ENCODE measurements at places on chromosomes 12 and 14. TPM values are rescaled to one million over a fixed set of nuclear protein-coding genes. Genes with fewer than 3 reads are reported as not detected.

DNA sequence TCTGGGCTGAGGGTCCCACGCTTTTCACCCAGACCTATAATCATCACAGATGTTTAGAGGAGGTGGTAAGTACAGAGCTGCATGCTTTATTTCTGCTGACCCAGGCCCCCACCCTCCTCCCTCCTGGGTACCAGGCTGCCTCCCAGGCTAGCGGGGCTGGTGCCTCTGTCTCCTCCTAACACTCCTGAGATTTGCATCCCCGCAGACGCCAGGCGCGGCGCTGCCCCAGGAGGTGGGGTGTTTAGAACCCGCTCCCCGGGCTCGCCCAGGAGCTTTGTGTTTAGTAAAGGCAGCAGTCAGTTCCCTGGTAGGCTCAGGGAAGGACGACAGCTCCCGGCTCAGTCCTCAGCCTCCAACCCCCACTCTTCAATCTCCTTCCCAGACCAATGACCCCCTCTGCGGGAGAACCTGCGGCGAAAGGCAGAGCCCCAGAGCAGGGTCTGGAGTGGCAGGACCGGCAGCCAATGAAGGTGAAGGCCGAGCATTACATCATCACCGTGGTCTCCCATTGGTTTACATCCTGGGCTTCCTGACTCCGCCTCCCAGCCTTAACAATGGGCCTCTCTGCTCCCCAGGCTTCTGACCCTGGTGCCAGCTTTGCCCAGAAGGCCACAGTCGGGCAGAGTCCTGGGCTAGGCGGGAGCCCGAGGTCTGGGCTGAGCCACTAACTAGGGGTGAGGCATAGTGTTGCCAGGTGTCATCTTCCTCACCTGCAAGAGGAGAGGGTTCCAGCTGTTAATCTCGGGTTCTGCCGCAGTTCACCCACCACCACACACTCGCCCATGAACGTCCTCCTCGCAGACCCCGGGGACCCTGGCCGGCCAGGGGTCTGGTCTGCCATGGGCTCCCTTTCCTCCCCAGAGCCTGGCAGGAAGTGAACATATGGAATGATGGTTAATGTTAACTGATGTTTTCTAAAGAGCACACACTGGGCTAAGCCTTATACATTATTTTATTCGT, 57.5 kb downstream of the CALM1 start:
- H3K36me3 ChIP-seq: no peaks in the 10 kb centered on the region
- no peak overlapping the region for H3K4me3 ChIP-seq
- no peaks in the 10 kb centered on the region for H3K4me1 ChIP-seq
- DNase-seq: peak; percentile 34
- H3K27me3 ChIP-seq: no peaks in the 10 kb centered on the region

GRCh38 chr14:61547186-61548069, 147.9 kb upstream of the HIF1A start:
- H3K27ac ChIP-seq: no peak overlapping the region
- no peaks in the 10 kb centered on the region for H3K27me3 ChIP-seq
- DNase-seq: no peak

DNA sequence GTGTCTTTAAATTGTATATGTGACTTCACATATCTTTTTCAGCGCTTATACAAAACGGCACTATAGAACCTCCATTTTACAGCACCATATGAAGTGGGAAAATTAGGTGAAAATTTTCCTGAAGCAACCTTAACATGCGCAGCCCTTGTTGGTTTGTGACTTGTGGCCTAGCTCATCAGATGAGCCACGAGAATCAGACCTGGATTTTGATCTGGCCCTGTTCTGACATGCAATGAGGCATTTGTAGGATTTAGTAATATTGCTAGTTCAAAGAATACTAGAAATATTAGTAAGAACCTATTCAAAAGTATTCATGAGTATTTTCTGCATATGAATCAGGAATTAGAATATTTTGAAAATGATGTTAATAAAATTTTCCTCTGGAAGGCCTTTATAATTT, 2.9 kb downstream of the CDKN1B start:
- peak overlapping the region; percentile 70 for H3K4me3 ChIP-seq
- H3K27ac ChIP-seq: peak overlapping the region; percentile 99
- no peaks in the 10 kb centered on the region for H3K27me3 ChIP-seq
- no peaks in the 10 kb centered on the region for H3K36me3 ChIP-seq
- H3K4me1 ChIP-seq: peaks cover 10% of the 10 kb centered on the region

GRCh38 chr14:40229676-40230075, 797.4 kb upstream of the FBXO33 start:
- H3K4me3 ChIP-seq: no peak overlapping the region
- no peaks in the 10 kb centered on the region for H3K36me3 ChIP-seq
- H3K4me1 ChIP-seq: no peaks in the 10 kb centered on the region
- no peak for DNase-seq
- no peak overlapping the region for H3K27ac ChIP-seq
- H3K27me3 ChIP-seq: no peaks in the 10 kb centered on the region

- H3K4me1 ChIP-seq: no peaks in the 10 kb centered on the region
- no peaks in the 10 kb centered on the region for H3K36me3 ChIP-seq
- no peak overlapping the region for H3K27ac ChIP-seq
- no peak overlapping the region for H3K4me3 ChIP-seq
Observed at GRCh38 chr12:118312578-118312977, 60.1 kb downstream of the TAOK3 start.

DNA sequence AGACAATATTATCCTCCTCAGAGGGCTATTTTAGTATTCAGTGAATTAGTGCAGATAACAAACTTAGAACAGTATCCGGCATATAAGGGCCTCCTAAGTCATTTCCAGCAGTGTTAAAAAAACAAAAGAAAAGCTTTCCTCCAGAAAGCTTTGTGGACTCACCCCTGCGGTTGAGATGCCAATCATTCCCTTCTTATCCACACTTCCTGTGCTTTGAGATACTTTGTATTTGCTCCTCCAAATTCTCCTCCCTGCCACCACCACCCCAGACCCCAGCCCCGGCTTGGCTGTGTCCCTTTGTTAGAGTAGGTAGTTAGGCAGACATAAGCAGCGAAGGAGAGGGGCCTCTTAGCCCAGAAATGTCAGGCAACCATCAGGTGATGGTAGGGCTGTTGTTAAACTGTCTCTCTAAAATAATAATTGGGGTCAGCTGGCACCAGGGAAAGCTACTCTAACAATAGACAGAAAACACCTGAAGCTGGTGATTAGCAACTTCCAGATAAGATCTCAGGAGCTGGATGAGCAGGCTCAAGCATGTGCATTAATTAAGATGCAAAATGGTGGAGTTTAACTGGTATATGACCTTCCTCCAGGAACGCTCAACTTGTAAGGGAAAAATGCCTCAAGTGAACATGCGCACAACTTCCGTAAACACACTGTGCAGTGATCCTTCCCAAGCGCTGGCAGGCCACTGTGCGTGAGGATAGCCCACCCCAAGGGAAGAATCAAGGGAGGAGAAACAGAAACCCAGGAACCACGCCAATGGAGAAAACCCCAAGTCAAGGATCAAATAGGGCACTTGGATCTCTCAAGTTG, 152.1 kb upstream of the EEA1 start:
- no peak overlapping the region for H3K27ac ChIP-seq
- H3K4me1 ChIP-seq: no peaks in the 10 kb centered on the region
- no peaks in the 10 kb centered on the region for H3K27me3 ChIP-seq
- no peak overlapping the region for H3K4me3 ChIP-seq
- DNase-seq: no peak

GRCh38 chr12:47553266-47553665, 152.6 kb downstream of the RPAP3 start:
- H3K27ac ChIP-seq: no peak overlapping the region
- no peak overlapping the region for H3K4me3 ChIP-seq
- no peaks in the 10 kb centered on the region for H3K27me3 ChIP-seq
- no peak for DNase-seq
- no peaks in the 10 kb centered on the region for H3K36me3 ChIP-seq

GRCh38 chr14:81521356-81521755, 12.3 kb downstream of the SEL1L start:
- no peaks in the 10 kb centered on the region for H3K27me3 ChIP-seq
- peaks cover 23% of the 10 kb centered on the region for H3K4me1 ChIP-seq
- no peaks in the 10 kb centered on the region for H3K36me3 ChIP-seq

- H3K27me3 ChIP-seq: no peaks in the 10 kb centered on the region
- no peak overlapping the region for H3K4me3 ChIP-seq
- H3K36me3 ChIP-seq: no peaks in the 10 kb centered on the region
- no peak for DNase-seq
- H3K27ac ChIP-seq: no peak overlapping the region
Observed at GRCh38 chr12:61220337-61220736, 1039.9 kb upstream of the USP15 start.

GRCh38 chr14:20612403-20612802, 21.2 kb upstream of the RNASE12 start:
- no peak for DNase-seq
- no peaks in the 10 kb centered on the region for H3K36me3 ChIP-seq
- no peaks in the 10 kb centered on the region for H3K27me3 ChIP-seq
- H3K4me1 ChIP-seq: no peaks in the 10 kb centered on the region

GRCh38 chr14:32826404-32827082, 112.1 kb upstream of the NPAS3 start:
- no peak for DNase-seq
- H3K27me3 ChIP-seq: no peaks in the 10 kb centered on the region
- H3K27ac ChIP-seq: no peak overlapping the region
- H3K36me3 ChIP-seq: no peaks in the 10 kb centered on the region
- H3K4me1 ChIP-seq: peaks cover 2% of the 10 kb centered on the region

DNA sequence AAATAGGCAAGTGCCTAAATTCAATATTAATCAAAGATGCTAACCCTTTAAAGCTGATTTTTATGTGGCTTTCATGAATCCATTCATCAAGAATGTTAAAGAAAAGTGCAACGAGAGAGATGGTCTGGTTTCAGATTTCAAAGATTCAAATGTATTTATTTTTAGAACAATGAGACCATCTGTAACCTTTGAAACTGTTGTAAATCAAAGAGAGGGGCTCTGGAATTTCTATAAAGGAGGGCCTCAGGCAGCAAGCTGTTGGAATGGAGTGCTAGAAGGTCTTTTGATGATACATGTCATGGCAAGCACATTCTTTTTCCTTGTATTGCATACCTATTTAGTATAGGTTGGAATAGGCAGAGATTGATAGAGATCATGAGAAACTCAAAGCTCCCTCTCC, 433.0 kb downstream of the LRIG3 start:
- no peak overlapping the region for H3K27ac ChIP-seq
- no peak overlapping the region for H3K4me3 ChIP-seq
- DNase-seq: no peak
- H3K4me1 ChIP-seq: no peaks in the 10 kb centered on the region

- H3K4me3 ChIP-seq: no peak overlapping the region
- no peak for DNase-seq
- H3K27me3 ChIP-seq: no peaks in the 10 kb centered on the region
- H3K4me1 ChIP-seq: peaks cover 9% of the 10 kb centered on the region
- H3K36me3 ChIP-seq: no peaks in the 10 kb centered on the region
Observed at GRCh38 chr12:52147964-52148463, 43.8 kb downstream of the KRT80 start.

- H3K4me3 ChIP-seq: peak overlapping the region; percentile 32
- no peak for DNase-seq
- H3K27me3 ChIP-seq: no peaks in the 10 kb centered on the region
- H3K27ac ChIP-seq: no peak overlapping the region
- H3K36me3 ChIP-seq: no peaks in the 10 kb centered on the region
Observed at GRCh38 chr12:93168751-93169150, 209.0 kb upstream of the NUDT4 start.

DNA sequence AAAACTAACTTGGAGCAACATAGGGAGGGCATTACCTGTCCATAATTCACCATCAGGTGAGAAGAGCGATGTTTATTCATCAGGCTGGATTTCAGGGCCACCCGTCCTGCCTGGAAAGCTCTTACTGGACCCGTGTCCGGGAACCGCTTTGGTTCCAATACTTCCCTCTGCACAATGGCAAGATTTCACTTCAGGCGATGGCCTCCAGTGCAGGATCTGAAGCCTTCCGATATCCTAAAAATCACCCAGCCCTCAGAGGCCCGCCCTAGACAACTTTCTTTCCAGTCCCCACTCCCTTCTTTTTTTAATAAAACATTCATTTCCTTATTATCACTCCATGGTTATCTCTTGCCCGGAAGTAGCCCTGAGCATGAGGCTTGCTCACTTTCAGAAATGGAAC, 92.5 kb downstream of the BCL11B start:
- no peak overlapping the region for H3K27ac ChIP-seq
- H3K4me3 ChIP-seq: no peak overlapping the region
- no peaks in the 10 kb centered on the region for H3K4me1 ChIP-seq

DNA sequence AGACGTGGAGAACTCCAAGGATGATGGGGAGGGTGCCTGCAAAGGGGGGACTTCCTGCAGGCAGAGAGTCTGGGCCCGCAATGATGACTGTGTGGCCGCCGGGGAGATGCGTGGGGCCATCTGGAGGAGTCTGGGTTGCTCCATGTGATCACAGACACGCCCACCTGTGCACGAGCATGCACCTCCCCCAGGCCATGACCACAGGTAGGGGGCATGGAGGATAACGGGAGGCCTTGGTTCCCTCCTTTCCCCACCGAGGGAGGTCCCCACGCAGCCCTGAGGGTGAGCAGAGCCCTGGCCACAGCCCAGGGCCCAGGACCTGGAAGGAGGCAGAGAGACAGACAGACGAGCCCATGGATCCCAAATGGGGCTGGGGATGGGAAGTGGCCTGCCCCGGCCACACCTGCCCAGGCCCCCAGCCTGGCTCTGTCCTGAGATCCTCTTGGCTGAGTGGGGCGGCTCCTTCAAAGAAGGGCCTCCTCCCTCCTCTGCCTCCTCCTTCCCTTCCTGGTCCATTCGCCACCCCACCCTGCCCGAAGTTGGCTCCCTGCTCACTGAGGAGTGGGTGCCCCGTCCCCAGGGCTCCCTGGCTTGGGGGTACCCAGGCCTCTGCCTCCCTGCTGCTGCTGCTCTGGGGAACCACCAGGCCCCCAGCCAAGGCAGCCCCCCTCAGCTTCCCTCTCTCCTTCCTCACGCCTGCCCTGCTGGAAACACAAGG, 138.2 kb downstream of the CALM1 start:
- H3K4me3 ChIP-seq: no peak overlapping the region
- no peak overlapping the region for H3K27ac ChIP-seq
- DNase-seq: no peak
- peaks cover 8% of the 10 kb centered on the region for H3K4me1 ChIP-seq
- no peaks in the 10 kb centered on the region for H3K27me3 ChIP-seq

DNA sequence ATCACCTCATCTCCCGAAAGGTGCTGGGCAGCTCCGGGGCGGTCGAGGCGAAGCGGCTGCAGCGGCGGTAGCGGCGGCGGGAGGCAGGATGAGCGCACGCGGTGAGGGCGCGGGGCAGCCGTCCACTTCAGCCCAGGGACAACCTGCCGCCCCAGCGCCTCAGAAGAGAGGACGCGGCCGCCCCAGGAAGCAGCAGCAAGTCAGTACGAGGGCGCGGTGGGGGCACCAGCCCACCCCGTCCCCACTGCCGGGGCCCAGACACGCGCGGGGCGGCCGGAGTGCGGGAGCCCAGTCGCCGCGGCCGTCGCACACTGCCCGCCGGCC, 862 bp downstream of the HMGA2 start:
- no peaks in the 10 kb centered on the region for H3K27me3 ChIP-seq
- peak overlapping the region; percentile 54 for H3K4me3 ChIP-seq
- DNase-seq: no peak

GRCh38 chr12:49298160-49298559, 3.2 kb downstream of the PRPH start:
- no peak overlapping the region for H3K27ac ChIP-seq
- peaks cover 5% of the 10 kb centered on the region for H3K27me3 ChIP-seq
- H3K36me3 ChIP-seq: no peaks in the 10 kb centered on the region
- peaks cover 8% of the 10 kb centered on the region for H3K4me1 ChIP-seq
- H3K4me3 ChIP-seq: no peak overlapping the region
- DNase-seq: no peak

The TMEM229B gene
- 11.9 TPM for polyA plus RNA-seq

The M6PR gene
- polyA plus RNA-seq: 44.9 TPM

The ADCY4 gene
- 15.0 TPM for polyA plus RNA-seq

The KRT77 gene
- not detected for polyA plus RNA-seq

The GLIPR1L2 gene
- 2.9 TPM for polyA plus RNA-seq

The NFATC4 gene
- polyA plus RNA-seq: 25.9 TPM

The SMIM41 gene
- 0.32 TPM for polyA plus RNA-seq

The SMOC1 gene
- 9.1 TPM for polyA plus RNA-seq

The INSM2 gene
- not detected for polyA plus RNA-seq

The SLC38A6 gene
- 6.8 TPM for polyA plus RNA-seq

The TSPAN8 gene
- polyA plus RNA-seq: 14.6 TPM

The ELK3 gene
- polyA plus RNA-seq: 15.6 TPM

The KRT82 gene
- polyA plus RNA-seq: not detected

Data from ovary (tissue), 10 donors.